ENCODE measurements at places on chromosomes 7 and 10. TPM values are rescaled to one million over a fixed set of nuclear protein-coding genes. Genes with fewer than 3 reads are reported as not detected.

The GNGT1 gene
- not detected for total RNA-seq

The MAT1A gene
- total RNA-seq: not detected

The FBH1 gene
- 93.3 TPM for total RNA-seq

The LRRD1 gene
- total RNA-seq: not detected

The ERV3-1 gene
- total RNA-seq: 1.5 TPM

The TUBB8 gene
- total RNA-seq: 0.28 TPM

The TIMM23 gene
- 170 TPM for total RNA-seq

The CYP2C18 gene
- total RNA-seq: not detected

The GIMAP1 gene
- total RNA-seq: not detected

The RSPH10B2 gene
- total RNA-seq: not detected

The PKD2L1 gene
- not detected for total RNA-seq

The UCMA gene
- not detected for total RNA-seq

The PRF1 gene
- not detected for total RNA-seq

The MBL2 gene
- total RNA-seq: not detected

The SORCS1 gene
- total RNA-seq: not detected

The FAM241B gene
- not detected for total RNA-seq

The WIPF3 gene
- total RNA-seq: not detected

The EVX1 gene
- total RNA-seq: not detected

The MYL10 gene
- not detected for total RNA-seq

The CPED1 gene
- total RNA-seq: 64.8 TPM

The CFAP43 gene
- total RNA-seq: 0.16 TPM

The PPP1R3C gene
- 7.8 TPM for total RNA-seq

The GRM3 gene
- total RNA-seq: not detected

The AOC1 gene
- total RNA-seq: not detected

The PFKFB3 gene
- total RNA-seq: 21.8 TPM

The IL6 gene
- 5.8 TPM for total RNA-seq

The ADAMTS14 gene
- total RNA-seq: 0.66 TPM

The LYZL2 gene
- total RNA-seq: not detected

The GATAD1 gene
- total RNA-seq: 14.6 TPM

The PRSS37 gene
- not detected for total RNA-seq

The PIP gene
- total RNA-seq: not detected

The BCL7B gene
- 20.5 TPM for total RNA-seq

The SHH gene
- not detected for total RNA-seq

The RBP4 gene
- 19.3 TPM for total RNA-seq

The ZMIZ2 gene
- 6.8 TPM for total RNA-seq

The CDK14 gene
- total RNA-seq: 20.8 TPM
